ENCODE measurements at places on chromosomes 6 and 20. TPM values are rescaled to one million over a fixed set of nuclear protein-coding genes. Genes with fewer than 3 reads are reported as not detected.

The PTGIS gene
- total RNA-seq: 101 TPM

The KCNK5 gene
- total RNA-seq: 242 TPM

The PGBD1 gene
- 1.8 TPM for total RNA-seq

The SPINT4 gene
- total RNA-seq: not detected

The LBP gene
- total RNA-seq: 0.55 TPM

The AMD1 gene
- total RNA-seq: 69.5 TPM

DNA sequence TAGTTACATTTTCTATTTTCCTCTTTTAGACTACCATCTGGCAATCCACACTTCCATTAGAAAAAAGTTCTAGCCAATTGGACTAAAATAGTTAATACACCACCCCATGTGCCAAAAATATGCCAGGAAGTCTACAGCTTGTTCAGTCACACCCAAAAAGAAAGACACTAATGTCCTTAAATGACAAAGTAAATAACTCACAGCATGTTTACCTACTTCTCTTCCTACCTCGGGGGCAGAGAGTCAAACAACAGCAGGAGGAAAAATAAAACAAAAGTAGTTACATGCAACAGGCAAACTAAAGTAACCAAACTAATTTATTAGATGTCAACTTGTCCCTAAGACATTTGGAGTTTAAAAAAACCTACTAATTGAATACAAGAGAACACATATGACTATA lies 57.0 kb downstream of the UBE3D start:
- no peak for DNase-seq

- no peak for DNase-seq
These were observed 221.1 kb upstream of the PRSS16 start for GRCh38 chr6:27026361-27026760.

DNA sequence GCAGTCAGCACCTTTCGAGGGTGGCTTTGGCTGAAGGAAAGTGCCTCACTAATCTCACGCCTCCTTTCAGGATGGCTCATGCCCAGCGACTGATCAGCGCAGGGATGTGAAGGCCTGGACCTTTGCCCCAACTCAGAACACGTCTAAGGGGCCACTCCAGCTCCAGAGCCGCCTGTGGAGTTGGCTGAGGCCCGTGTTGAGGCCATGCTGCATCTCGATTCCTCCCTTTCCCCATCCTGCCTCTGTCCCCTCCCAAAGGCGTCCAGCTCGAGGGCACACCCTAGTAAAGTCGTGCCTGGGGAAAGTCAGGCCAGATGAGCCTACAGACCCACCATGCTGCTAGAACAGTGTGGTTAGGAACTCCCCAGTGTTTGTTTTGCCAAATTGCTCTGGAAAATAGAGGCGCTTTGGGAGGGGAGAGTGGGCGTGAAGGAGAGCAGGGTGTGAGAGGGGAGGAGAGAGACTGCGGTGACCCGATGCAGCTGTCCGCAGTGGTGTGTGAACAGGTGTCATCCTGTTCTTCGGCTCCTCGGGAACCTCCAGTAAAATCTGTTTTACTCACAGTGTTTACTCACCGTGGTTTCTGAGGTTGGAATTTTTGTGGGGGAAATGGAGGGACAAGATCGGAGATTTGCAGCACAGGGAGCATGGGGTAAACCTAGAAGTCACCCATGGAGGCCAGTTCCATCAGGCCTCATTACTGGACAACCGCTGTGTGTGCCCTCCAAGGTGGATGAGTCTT lies 85.0 kb upstream of the PMEPA1 start:
- DNase-seq: no peak

- peak; percentile 68 for DNase-seq
These were observed at the start of gene C6orf132 for GRCh38 chr6:42142118-42142835. Gene C6orf132, minus strand, starts transcription at chr6:42142620. Its CDS starts 176 bp downstream, at chr6:42142444.

DNA sequence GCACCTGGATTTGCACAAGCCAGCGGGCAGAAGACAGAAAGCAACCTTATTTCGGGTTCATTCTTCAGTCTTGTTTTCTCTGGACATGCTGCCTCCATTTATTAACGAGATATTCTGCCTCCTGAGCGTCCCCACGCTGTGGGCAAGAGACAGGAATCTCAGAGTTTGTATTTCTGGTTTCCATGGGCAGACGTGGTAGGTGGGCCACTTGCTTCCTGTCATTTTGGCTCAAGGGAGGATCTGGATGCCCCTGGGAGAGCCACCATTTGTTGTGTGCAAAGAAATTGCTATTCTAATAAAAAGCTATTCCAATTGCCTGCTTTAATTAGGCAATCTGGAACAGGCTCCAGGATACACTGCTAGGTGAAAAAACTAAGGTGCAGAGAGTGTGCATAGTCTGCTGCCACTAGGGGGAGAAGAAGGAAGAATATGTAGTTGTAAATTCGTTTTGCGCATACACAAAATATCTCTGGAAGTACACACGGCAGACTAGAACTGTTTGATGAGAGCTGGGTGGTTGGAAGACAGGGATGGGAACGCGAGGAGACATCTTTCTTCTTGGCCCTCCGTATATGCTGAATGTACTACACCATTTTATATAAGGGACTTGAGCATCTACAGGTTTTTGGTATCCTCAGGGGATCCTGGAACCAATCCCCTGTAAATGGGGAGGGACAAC lies 30.1 kb upstream of the SLC16A10 start:
- DNase-seq: no peak

DNA sequence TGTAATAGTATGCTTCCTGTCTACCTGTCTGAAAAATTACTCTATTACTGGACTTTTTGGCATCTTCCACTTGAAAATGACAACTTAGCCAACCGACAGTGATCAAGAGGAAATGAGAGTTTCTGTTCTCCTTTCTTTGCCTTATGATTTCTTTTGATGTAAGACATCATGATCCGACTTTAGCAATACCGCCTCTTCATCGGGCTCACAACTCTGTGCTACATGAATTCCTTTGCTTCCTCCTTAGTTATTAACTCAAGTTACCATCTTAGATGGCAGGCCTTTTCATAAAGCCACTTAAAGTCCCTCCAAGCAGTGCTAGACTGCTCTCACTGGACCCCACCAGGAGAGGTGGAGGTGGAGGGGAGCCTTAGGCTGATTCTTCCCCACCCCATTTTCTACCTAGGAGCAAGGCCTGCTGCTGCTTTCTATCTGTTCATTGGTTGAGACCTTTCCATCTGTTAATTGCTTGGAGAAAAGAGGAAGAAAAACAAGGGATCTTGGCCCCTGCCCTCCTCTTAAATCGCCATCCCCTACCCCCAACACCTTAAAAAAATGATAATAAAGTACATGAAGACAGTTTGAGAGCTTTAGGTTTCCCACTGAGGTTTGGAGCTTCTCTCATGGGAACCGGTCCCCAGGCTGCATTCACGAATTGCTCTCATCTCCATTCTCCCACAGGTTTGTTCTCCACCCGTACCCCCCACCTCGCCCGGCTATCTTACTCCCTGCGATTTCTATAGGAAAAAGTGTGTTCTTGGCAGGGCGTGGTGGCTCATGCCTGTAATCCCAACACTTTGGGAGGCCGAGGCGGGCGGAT lies 21.6 kb upstream of the MCM3 start:
- DNase-seq: no peak

- DNase-seq: no peak
These were observed 19.3 kb downstream of the CITED2 start for GRCh38 chr6:139355172-139355571.

DNA sequence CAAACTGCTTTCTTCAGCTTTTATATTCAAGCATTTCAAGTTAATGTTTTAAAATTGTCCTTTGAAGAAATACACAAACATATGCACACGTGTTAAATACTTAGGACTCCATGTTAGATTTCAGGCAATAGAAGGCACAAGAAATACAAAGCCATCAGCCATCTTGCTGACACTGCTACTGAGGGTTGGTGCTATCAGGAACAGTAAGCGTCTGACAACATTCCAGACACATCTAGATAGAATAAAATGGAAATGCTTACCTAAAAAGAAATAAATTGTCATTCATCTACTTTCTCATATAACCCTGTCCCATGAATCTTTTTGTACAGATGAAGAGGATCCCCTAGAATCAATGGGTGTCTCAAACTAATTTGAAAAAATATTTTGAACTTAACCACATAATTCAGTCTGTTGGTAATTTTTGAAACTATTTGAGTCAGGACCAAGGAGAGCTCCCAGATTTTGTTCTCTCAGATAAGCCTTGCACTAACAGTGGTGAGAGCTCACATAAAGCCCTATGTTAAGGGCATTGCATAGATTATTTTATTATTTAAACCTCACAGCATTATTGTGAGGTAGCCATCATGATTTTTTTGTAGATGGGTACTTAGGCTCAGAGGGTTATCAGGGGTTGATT lies 631.1 kb upstream of the POU3F2 start:
- DNase-seq: no peak

DNA sequence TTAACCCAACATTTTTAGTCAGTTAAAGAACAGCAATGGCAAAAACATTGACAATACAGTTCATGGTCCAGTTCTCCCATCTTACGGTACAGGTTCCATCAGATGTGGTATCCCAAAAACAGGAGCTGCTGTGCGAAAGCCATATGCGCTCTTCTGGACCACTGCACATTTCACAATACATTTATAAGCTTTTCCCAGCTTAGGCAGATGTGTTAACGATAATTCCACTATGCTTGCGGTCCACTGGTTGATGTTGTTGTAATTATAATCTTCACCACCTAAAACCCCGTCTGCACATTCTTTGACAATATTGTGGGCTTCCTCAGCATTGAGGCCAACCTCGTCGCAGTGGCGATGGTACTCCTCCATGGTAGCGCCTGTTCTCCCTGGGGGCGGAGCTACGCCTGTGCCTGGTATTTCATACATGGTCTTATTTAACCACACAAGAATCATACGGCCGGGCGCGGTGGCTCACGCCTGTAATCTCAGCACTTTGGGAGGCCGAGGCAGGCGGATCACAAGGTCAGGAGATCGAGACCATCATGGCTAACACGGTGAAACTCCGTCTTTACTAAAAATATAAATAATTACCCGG lies 52.0 kb downstream of the BFSP1 start:
- no peak for DNase-seq

DNA sequence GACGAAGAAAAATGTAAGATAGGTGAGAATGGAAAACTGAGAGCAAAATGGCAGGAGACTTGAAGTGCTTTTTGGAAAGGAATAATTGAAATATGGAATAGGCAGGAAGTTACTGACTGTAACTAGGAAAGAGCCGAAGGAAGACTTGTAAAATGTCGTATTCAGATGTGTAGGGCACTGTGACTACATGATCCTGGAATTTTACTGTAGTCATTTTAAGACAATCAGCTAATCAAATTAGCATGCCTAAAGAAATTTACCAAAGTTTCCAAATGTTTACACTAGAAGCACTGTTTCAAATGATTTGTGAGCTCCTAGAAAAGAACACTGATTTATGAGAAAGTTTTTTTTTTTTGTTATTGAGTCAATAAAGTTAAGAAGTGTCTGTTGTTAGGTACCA lies 21.2 kb upstream of the ADIG start:
- no peak for DNase-seq

DNA sequence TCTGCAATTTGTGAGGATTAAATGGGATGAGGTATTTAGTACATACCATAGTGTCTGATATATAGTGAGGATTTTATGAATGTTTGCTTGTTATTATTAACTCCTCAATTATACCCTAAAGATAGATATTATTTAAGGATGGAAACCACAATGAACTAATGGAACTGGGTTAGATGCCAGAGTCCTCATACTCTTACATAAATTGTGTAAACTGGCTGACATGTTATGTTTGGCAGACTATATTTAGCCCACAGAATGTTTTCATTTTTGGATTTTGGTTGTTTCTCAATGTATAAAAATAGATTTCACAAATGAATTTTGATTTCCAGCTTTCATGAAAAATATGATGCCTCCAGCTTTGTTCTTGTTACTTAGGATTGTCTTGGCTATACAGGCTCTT lies 37.6 kb downstream of the HTR1B start:
- DNase-seq: no peak

DNA sequence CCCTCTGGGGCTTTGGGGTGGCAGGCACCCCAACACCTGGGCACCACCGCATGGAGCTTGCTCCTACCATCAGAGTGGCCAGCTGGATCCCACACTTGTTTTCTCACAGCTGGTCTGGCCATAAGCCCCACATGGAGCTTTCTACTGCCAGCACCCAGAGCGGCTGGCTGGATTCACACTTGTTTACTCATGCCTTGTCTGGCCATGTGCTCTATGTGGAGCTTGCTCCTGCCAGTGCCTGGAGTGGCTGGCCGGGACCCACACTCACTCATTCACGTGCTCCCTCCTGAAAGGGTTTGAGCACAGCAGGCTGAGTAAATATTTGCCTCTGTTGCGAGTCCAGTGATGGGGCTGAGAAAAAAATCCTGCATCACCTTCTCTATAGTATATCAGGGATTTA lies 487.0 kb downstream of the CD109 start:
- peak; percentile 25 for DNase-seq

- DNase-seq: no peak
These were observed 981.5 kb upstream of the ADGRB3 start for GRCh38 chr6:67653561-67653960.

DNA sequence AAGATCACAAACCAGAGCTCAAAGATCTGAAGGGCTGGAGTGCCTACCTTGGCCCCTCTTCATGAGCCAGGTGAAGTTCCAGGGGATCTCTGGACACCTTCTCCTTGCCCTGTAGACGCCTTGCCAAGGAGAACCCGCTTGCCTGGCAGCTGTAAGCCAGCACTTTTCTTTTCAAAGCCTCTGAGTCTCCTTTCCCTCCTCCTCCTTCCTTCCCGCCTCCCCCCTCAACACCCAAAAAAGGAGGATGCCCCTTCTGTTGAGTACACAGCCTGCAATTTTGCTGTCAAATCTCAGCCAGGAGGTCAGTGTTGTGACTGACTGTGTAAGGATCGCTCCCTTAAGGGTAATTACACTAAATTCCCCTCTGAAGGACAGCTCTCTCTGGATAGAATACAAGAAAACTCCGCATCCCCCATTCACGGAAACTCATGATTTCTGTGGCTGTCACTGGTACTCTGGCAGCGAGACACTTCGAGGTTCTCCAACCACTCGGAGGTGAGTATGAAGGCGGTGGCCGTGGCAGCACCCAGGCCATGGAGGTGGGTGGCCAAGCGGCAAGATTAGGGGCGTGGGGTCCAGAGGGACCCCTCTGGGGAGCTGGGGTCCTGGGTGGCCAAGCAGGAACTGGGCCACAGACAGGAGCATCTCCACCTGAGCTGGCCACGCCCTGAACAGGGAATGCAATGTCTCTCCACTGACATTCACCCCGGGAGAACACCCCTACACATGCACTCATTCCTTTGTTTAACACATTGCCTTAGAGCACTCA lies 23.2 kb upstream of the FOXP4 start:
- DNase-seq: no peak

- no peak for DNase-seq
These were observed 17.1 kb upstream of the BEND3 start for GRCh38 chr6:107132330-107132954.

- DNase-seq: no peak
These were observed 64.8 kb downstream of the IBTK start for GRCh38 chr6:82182756-82183155.

- DNase-seq: no peak
These were observed 128.6 kb upstream of the SPACA1 start for GRCh38 chr6:87919001-87919400.

- DNase-seq: no peak
These were observed 93.7 kb downstream of the TULP4 start for GRCh38 chr6:158405933-158406332.

DNA sequence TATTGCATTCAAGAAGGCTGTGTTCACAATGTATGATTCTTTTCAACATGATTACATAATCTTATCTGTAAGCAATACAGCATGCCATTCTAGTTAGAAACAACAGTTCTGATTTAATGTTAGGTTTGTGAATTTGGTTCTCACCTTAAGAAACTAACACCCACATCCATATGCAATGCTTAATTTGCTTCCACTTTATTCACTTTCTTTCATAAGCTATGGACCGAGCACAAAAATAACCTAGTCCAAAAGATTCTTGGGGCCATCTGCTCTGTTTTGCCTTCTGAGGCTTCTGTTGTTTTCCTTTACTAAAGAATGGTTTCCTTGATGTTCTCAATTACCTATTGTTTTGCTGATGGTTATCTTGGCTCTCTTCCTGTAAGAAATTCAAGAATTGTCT lies 258.2 kb downstream of the EYS start:
- DNase-seq: no peak
